ENCODE measurements at places on chromosomes 7 and 10.

DNA sequence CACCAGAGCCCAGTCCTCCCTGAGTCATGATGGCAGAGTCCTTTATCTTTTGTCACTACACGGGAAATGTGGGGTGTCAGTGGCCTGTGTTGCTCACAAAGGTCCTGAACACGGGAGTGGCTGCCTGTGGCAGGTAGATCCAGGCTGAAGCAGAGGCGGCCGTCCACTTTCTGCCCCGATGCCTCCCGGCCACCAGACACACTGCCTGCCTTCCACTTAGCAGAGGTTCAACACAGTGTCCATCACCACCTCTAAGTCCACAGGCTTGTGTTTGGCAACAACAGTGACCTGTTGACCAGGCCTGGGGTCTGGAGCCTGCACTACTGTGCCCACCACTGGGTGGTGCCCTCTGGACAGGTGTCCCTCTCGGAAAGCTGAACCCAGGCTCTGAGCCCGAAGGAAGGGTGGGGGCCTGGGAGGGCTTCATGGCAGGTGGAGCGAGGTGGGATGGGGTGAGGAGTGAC is 49.9 kb upstream of the CAMK2B start:
- peak; percentile 41 for DNase-seq

GRCh38 chr7:31758755-31759154 is 71.7 kb downstream of the PPP1R17 start:
- no peak for DNase-seq

- no peak for DNase-seq
These were observed 165.0 kb downstream of the BAMBI start for GRCh38 chr10:28842321-28842720.

DNA sequence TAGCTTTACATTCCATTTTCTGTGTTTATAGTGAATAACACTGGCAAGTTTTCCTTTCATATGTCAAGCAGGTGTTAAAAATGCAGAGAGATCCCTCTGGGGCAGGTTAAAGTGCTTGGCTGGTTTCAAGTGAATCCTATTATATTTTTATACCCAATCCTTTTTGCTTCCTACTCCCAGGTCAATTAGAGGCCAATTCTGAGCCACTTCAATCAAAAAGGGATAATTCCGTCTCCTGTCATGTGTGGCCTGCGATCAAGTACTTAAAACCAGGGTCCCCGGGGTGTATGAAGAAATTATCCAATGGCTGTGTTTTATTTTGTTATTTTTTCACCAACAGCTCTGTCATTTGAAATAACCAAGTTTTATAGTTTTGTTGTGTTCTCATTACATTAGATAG is 313.2 kb downstream of the PRPF18 start:
- DNase-seq = no peak

- peak; percentile 51 for DNase-seq
These were observed 557 bp downstream of the TMEM120A start for GRCh38 chr7:75993689-75994387.

DNA sequence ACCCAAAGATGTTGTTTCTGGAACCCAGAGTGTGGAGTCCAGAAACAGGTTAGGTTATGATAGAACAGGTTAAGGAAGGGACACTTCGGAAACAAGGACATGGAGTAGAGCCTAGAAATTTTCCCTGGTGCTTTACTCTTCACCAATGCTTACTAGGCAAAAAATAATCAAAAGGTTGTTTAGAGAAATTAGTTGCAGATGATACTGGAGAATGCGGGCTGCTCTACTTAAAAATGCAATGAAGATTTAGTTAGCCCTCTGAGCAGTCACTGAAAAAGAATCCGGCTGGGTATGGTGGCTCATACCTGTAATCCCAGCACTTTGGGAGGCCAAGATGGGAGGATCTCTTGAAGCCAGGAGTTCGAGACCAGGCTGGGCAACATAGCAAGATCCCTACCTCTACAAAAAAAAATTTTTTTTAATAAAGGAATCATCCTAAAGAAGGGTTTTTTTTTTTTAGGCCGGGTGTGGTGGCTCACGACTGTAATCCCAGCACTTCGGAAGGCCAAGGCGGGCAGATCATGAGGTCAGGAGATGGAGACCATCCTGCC is 3.3 kb upstream of the UBE2H start:
- DNase-seq = no peak

DNA sequence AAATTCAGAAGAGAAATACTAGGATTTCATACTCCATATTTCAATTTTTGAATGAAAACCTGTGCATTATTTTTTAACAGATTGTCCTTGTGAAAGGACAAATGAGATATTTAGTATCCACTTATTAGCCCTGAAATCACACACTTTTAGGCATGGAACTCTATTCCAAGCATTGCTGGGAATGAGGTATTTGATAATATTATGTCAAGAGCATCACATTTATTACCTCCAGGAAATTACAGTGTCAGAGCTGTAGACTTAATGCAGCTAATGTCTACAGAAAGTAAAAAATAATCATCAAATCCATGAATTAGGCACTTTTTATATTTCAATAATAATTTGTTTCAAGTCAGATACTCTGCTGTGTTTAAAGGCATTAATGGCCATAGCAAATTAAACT is 753.8 kb downstream of the REEP3 start:
- no peak for DNase-seq

DNA sequence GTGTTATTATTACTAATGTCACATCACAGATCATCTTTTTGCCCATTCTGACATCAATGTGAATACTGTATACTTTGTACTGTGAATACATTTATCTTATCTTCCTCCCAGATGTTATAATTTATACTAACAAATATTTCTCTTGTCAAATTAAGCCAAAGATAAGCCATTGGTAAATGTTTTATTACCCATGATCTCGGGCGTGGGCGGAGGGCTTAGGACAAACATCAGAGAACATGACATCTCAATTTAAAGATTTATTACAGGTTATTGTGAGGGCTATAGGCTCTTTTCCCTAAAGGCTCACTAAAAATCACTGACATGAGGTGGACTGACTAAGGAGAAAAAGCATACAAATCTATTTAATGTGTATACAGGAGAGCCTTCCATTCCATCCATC is 58.2 kb upstream of the DGKB start:
- no peak for DNase-seq

GRCh38 chr7:107605218-107605815 is 25.3 kb downstream of the BCAP29 start:
- no peak for DNase-seq

DNA sequence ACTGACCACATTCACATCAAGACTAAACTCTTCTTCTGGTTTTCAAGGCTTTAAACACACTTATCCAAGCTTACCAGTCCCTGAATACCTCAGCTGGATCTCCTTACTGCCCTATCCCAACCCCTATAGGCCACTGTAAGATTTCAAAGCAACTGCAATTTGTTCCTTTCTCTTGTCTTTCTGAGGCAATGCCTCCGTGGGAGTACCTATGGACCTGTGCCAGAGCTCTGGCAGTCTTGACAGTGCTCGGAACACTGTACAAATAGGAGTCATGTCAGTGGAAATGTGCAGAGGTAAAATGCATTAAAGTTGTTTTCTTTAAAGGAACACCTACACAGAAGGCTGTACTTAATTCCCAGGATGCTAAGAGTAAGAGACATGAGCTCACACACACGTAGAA is 124.7 kb downstream of the CNOT4 start:
- DNase-seq = no peak

DNA sequence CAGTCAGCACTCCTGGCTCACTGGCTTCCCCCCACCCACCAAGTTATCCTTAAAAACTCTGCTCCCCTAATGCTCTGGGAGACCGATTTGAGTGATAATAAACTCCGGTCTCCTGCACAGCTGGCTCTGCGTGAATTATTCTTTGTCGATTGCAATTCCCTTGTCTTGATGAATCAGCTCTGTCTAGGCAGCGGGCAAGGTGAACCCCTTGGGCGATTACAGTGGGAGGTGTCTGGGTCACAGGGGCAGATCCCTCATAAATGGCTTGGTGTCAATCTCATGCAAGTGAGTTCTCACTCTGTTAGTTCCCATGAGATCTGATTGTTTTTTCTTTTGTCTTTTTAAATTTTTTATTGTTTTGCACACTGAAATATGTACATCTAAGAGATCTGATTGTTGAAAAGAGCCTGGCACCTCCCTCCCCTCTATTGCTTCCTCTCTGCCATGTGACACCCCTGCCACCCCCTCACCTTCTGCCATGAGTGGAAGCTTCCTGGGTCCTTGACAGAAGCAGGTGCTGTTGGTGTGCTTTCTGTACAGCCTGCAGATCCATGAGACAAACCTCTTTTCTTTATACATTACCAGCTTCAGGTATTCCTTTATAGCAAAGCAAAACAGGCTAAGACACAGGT is 20.5 kb downstream of the OTUD1 start:
- no peak for DNase-seq

- DNase-seq = no peak
These were observed 17.5 kb downstream of the RP9 start for GRCh38 chr7:33091641-33092191.

- no peak for DNase-seq
These were observed 143.5 kb downstream of the KIAA1217 start for GRCh38 chr10:24352399-24352798.

- DNase-seq = no peak
These were observed 160.9 kb upstream of the BMPER start for GRCh38 chr7:33744293-33745075.

- DNase-seq = peak; percentile 80
These were observed 91.7 kb downstream of the WDR11 start for GRCh38 chr10:120942806-120943413.

GRCh38 chr7:28298870-28299518 is 113.3 kb upstream of the CREB5 start:
- DNase-seq = peak; percentile 50

DNA sequence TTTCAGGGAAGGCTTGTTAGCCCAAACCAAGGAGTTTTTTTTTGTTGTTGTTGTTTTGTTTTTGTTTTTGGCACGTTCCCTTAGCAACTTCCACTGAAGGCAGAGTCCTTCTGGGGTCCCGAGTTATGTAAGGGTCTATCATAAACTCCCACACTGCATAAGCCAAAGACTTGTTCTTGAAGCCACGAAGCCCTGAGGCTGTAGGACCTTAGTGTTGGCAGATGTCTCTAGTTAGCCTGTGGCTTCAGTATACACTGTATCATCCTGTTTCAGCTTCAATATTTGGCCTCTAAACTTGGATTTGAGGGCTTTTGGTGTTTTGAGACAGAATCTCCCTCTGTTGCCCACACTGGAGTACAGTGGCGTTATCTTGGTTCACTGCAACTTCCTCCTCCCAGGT is 13.6 kb downstream of the KPNA7 start:
- no peak for DNase-seq

DNA sequence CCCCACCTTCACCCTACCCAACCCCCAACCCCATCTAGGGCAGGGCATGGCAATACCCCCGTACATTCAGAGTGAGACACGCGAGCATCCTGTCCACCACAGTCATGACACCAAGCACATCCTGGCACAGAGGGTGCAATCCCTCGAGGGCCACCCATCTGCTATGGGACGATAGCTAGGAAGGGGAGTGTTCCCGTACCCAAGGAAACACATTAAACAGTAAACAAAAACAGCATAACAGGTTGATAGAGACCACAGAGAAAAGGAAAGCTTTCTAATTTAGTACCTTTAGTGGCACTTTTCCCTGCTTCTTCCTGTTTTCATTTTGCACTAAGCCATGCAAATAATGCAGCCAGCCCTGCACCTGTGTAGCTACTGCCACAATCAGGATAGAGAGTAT is 2.3 kb upstream of the SMKR1 start:
- DNase-seq = no peak

GRCh38 chr7:74501298-74501697 is 47.6 kb downstream of the GTF2IRD1 start:
- no peak for DNase-seq

DNA sequence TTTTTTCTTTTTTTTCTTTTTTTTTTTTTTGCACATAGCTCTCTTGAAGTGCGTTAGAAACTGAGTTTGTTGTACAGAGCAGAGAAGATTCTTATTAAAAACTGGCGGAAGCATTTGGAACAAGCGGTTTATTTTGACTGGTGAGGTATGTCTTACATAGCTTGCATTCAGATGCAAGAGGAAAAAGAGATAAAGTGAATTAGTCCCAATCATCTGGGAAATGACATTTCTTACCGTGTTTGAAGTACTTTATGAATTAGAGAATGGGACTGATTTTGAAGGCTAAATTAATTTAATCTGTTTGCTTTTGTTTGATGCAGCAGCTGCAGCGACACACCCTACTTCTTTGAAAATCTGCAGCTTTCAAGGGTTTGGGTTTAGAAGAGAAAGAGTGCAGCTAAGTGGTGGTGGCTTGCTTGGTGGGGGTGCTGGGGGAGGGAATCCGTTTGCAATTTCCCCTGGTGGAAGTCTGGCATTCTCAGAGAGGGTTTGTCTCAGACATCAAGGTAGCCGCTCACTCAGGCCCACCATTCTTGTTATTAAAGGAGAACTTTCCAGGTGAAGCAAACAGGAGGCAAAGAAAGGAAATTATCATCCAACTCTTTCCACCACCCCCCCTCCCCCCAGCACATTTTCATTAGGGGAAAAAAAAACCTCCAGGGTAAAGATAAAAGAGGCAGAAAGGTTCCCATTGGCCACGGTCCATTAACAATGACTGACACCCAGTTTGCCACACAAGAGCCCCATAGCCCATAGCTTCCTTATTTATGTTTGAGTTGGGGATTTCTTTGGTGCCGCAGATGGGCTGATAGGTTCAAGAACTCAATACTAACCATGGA is 231.7 kb downstream of the SKIDA1 start:
- DNase-seq = no peak

DNA sequence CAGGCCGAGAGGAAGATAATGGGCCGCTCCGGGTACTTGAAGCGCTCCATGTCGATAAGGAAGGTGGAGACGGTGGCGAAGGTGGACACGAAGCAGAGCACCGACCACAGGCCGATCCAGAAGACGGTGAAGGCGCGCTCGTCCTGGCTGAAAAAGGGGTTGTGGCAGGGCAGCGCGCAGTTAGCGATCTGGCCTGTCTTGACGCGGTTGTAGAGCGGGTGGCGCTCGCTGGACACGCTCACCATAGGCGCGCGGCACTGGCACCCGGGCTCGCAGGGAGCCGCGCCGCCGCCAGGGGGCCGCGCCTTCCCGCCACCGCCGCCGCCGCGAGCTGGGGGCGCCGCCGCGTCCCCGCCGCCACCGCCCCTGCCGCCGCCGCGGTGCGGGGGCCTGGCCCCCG is 1.6 kb downstream of the FZD8 start:
- peak; percentile 51 for DNase-seq

DNA sequence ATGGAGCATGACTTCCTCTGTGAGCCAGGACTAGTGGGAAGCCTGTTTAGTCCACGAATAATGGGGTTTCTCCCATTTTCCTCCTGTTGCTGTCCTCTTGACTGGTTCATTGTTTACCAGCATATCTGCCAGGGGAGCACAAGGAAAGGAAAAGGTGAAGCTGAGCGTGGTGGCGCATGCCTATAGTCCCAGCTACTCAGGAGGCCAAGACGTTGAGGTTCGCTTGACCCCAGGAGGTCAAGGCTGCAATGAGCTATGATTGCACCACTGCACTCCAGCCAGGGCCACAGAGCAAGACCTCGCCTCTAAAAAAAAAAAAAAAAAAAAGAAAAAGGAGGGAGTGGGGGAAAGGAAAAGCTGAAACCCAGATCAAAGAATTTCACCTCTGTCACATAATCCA is 5.8 kb upstream of the IL2RA start:
- no peak for DNase-seq

All from WERI-Rb-1 (cell line).